MM.1S (cell line): ENCODE measurements at places on chromosomes 2 and 18.
A peak's percentile ranks its signal among the peaks of the same experiment; 100 is the strongest.

- no peaks in the 10 kb centered on the region for H3K27me3 ChIP-seq
- no peaks in the 10 kb centered on the region for H3K36me3 ChIP-seq
- no peak overlapping the region for H3K4me3 ChIP-seq
- no peaks in the 10 kb centered on the region for H3K4me1 ChIP-seq
- DNase-seq, result no peak
- no peak overlapping the region for H3K27ac ChIP-seq
Observed at GRCh38 chr2:75025633-75026380, 67.4 kb downstream of the POLE4 start.

DNA sequence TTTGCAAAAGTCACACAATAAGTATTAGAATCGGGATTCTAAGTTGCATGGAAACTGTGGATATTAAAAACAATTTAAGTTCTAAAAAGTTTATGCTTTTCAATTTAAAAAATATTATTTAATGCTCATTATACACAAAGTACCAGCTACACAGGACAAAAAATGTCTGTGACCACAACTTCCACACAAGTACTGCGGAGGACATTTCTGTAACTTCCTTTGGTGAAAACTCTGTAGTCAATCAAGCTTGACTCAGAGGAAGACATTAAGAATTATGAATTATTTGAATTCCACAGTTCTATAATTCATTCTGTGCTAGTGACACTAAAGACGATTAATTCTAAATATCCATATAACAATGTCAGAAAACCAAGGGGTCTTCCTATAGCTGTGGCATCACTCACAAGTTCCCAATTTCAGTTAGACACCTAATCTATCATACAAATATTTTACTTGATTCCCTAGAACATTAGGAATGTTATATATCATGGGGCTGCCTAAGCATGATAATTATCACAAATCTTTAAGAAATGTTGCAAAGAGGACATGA lies 120.5 kb downstream of the AFF3 start:
- no peak overlapping the region for H3K4me3 ChIP-seq
- no peak for DNase-seq
- H3K27me3 ChIP-seq, result no peaks in the 10 kb centered on the region
- H3K4me1 ChIP-seq, result no peaks in the 10 kb centered on the region

DNA sequence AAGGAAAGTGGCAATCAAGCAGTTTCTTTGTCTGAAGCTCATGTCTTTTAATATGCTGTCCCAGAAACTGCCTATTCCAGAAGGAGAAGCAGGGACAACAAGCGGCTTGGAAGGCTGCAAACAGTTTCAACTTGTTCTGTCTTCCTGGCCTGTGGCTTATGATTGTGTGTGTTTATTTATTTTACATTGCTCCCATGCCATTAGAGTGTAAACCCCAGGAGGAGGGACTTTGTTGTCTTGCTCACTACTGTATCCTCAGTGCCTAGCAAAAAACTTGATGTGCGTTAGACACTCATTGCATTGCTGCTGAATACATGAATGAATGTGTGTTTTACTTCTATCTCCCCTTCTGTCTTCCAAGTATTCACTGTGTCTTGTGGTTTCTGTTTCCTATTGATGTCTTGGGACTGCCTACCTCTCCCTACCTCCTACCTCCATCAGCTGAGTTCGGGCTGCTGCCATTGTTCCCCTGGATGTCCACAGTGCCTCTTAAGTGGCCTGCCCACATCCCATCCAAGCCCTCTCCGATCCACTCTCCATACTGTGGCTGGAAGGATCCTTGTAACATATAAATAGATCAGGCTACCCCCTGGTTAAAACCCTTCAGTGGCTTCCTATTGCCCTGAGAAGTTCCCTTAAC lies 261.4 kb downstream of the DYSF start:
- DNase-seq, result no peak
- H3K36me3 ChIP-seq, result no peaks in the 10 kb centered on the region
- no peak overlapping the region for H3K4me3 ChIP-seq
- H3K4me1 ChIP-seq, result no peaks in the 10 kb centered on the region
- no peaks in the 10 kb centered on the region for H3K27me3 ChIP-seq

DNA sequence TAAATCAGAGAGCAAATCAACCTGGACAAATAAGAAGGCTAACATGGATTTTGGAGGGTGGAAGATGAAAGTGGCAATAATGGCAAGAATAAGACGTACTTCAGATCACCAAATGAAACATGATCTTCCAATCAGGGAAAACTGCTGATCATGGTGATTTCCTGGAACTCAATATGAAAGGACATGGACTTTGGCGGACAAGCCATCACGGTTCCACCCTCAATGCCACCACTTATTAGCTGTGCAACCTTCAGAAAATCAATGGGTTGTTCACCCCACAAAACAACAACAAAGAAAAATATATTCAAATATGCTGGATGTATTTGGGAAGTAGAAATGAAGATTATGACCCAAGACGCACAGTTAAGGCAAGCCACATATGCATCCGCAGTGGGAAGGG lies 81.7 kb downstream of the PPP1R1C start:
- H3K4me1 ChIP-seq, result peaks cover 7% of the 10 kb centered on the region; the same call in 1 of the 2 replicates
- no peaks in the 10 kb centered on the region for H3K36me3 ChIP-seq
- DNase-seq, result no peak
- H3K4me3 ChIP-seq, result no peak overlapping the region
- no peak overlapping the region for H3K27ac ChIP-seq
- H3K27me3 ChIP-seq, result no peaks in the 10 kb centered on the region

GRCh38 chr2:143226714-143227541 lies 97.7 kb downstream of the ARHGAP15 start:
- H3K36me3 ChIP-seq, result no peaks in the 10 kb centered on the region
- DNase-seq, result no peak
- no peaks in the 10 kb centered on the region for H3K4me1 ChIP-seq

- H3K4me1 ChIP-seq, result peaks cover 61% of the 10 kb centered on the region
- no peak overlapping the region for H3K27ac ChIP-seq
- DNase-seq, result no peak
- no peaks in the 10 kb centered on the region for H3K36me3 ChIP-seq
- H3K27me3 ChIP-seq, result no peaks in the 10 kb centered on the region
Observed at GRCh38 chr2:88179228-88179679, 9.1 kb downstream of the THNSL2 start.

GRCh38 chr18:74234326-74235171 lies 57.2 kb downstream of the CYB5A start:
- no peak overlapping the region for H3K27ac ChIP-seq
- no peak overlapping the region for H3K4me3 ChIP-seq
- H3K4me1 ChIP-seq, result no peaks in the 10 kb centered on the region

GRCh38 chr18:11149441-11150270 lies at the start of gene PIEZO2:
Gene PIEZO2 (minus strand): TSS chr18:11149569. CDS start chr18:11148588, 981 bp downstream.
- H3K27ac ChIP-seq, result no peak within 1 kb of the TSS
- no peaks in the 10 kb centered on the region for H3K4me1 ChIP-seq
- no peaks in the 10 kb centered on the region for H3K36me3 ChIP-seq
- H3K27me3 ChIP-seq, result no peaks in the 10 kb centered on the region
- H3K4me3 ChIP-seq, result no peak within 1 kb of the TSS

DNA sequence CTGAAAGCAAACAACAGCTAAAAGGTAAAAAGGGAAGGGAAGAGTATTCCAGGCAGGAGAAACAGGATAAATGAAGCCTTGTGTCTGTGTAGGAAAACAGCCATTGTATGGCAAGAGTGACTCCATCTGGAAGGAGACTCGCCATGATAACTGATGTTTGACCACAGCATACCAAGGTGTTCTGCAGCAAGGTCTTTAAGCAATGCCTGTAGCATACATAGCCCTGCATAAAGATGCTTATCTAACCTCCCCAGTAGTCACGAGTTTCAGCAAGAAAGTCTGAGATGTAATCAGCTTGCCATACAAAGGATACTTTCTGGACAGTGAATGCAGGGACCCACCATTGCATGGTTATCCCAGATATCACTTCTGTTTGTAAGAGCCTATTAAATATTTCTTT lies 11.9 kb upstream of the CCNT2 start:
- no peak for DNase-seq
- H3K27me3 ChIP-seq, result no peaks in the 10 kb centered on the region
- no peak overlapping the region for H3K27ac ChIP-seq
- H3K36me3 ChIP-seq, result no peaks in the 10 kb centered on the region
- no peak overlapping the region for H3K4me3 ChIP-seq

GRCh38 chr2:221612800-221613199 lies 40.7 kb upstream of the EPHA4 start:
- no peaks in the 10 kb centered on the region for H3K36me3 ChIP-seq
- no peak overlapping the region for H3K4me3 ChIP-seq
- no peak overlapping the region for H3K27ac ChIP-seq
- DNase-seq, result no peak
- H3K27me3 ChIP-seq, result no peaks in the 10 kb centered on the region

- H3K4me1 ChIP-seq, result peaks cover 15% of the 10 kb centered on the region
- no peak overlapping the region for H3K27ac ChIP-seq
- H3K27me3 ChIP-seq, result no peaks in the 10 kb centered on the region
- no peak overlapping the region for H3K4me3 ChIP-seq
Observed at GRCh38 chr18:13366962-13367892, 148.7 kb downstream of the LDLRAD4 start.

- no peak for DNase-seq
- no peaks in the 10 kb centered on the region for H3K27me3 ChIP-seq
- H3K4me1 ChIP-seq, result no peaks in the 10 kb centered on the region
- no peak overlapping the region for H3K4me3 ChIP-seq
- H3K36me3 ChIP-seq, result no peaks in the 10 kb centered on the region
Observed at GRCh38 chr2:235413064-235413463, 80.8 kb upstream of the AGAP1 start.

- H3K4me1 ChIP-seq, result no peaks in the 10 kb centered on the region
- no peak for DNase-seq
- H3K27me3 ChIP-seq, result no peaks in the 10 kb centered on the region
- no peaks in the 10 kb centered on the region; the same call in 1 of the 2 replicates for H3K36me3 ChIP-seq
- H3K27ac ChIP-seq, result no peak overlapping the region
Observed at GRCh38 chr2:135657806-135658582, 83.7 kb upstream of the UBXN4 start.

DNA sequence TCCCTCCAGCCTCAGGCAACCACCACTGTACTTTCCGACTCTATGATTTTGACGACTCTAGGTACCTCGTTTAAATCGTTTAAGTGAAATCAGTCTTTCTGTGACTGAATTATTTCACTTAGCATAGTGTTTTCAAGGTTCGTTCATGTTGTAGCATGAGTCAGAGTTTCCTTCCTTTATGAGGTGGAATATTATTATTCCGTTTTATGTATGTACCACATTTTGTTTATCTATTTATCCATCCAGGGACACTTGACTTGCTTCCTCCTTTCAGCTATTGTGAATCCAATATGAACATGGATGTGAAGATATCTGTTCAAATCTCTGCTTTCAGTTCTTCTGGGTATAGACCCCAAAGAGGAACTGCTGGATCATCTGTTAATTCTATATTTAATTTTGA lies 19.1 kb downstream of the IL1R2 start:
- no peak overlapping the region for H3K4me3 ChIP-seq
- no peaks in the 10 kb centered on the region for H3K4me1 ChIP-seq
- no peak overlapping the region for H3K27ac ChIP-seq
- DNase-seq, result no peak
- H3K27me3 ChIP-seq, result no peaks in the 10 kb centered on the region

GRCh38 chr18:4453567-4453873 lies 1.6 kb downstream of the DLGAP1 start:
- H3K27ac ChIP-seq, result no peak overlapping the region
- no peak overlapping the region for H3K4me3 ChIP-seq
- no peaks in the 10 kb centered on the region for H3K36me3 ChIP-seq
- no peaks in the 10 kb centered on the region for H3K27me3 ChIP-seq
- H3K4me1 ChIP-seq, result no peaks in the 10 kb centered on the region

DNA sequence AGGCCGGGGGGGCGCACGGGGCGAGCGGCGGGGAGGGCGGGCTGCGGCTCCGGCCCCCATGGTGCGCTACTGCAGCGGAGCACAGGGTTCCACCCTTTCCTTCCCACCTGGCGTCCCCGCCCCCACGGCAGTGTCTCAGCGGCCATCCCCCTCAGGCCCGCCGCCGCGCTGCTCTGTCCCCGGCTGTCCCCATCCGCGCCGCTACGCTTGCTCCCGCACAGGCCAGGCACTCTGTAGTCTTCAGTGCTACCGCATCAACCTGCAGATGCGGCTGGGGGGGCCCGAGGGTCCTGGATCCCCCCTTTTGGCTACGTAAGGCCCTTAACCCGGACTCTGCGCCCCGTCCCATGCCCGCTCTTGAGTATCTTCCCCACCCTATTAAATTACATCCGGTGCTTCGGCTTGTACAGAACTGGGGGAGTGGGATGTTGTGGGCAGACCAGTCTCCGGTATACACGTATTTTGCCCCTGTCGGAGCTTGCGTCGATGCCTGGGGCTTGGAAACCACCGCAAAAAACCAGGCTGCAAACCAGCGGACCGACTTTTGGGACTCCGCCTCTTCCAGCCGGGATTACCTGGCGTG lies 598 bp upstream of the WBP1 start:
- H3K27ac ChIP-seq, result peak overlapping the region; percentile 97
- peaks cover 19% of the 10 kb centered on the region for H3K4me1 ChIP-seq
- H3K27me3 ChIP-seq, result no peaks in the 10 kb centered on the region
- no peaks in the 10 kb centered on the region for H3K36me3 ChIP-seq
- peak; percentile 85 for DNase-seq
- H3K4me3 ChIP-seq, result peak overlapping the region; percentile 86

GRCh38 chr18:40249390-40250080 lies 1705.5 kb upstream of the PIK3C3 start:
- no peak overlapping the region for H3K4me3 ChIP-seq
- H3K27ac ChIP-seq, result no peak overlapping the region
- no peaks in the 10 kb centered on the region for H3K27me3 ChIP-seq

DNA sequence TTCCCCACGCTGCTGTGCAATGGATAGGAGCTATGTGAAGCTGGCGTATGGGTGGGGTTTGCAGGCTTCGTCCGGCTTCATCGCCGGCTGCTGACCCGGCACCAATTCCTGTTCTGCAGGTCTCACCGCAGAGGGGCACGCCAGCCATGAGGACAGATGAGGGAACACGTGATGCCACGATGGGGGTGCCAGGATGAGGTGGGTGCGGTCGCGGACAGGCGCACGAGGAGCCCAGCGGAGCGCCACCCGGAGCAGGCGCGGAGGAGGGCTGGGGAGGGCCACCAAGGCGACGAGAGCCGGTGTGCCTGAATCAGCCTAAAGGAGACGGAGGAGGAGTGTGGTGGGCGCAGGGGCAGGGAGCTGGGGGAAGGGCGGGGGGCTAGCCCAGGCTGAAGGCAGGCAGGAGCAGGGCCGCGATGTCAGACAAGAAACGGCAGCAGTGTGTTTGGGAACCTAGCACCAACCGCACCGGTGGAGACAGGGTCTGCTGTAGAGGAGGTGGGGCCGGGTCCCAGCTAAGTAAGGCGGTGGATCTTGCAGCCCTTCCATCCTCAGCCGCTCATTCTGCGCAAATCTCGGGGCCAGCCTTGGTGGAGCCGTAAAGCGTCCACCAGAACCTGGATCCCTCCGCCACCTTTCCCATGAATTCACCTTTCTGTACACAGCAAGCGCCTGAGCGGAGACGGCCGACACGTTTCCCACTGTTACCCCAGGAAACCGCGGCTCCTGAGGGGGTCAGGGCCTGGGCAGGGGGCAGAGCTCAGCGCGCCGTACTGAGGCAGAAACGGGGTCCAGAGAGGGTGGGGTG lies 17.0 kb upstream of the CD8A start:
- peaks cover 3% of the 10 kb centered on the region; the same call in 1 of the 2 replicates for H3K4me1 ChIP-seq
- H3K27ac ChIP-seq, result no peak overlapping the region
- no peaks in the 10 kb centered on the region for H3K27me3 ChIP-seq

GRCh38 chr2:240245706-240246105 lies 105.2 kb upstream of the OTOS start:
- no peaks in the 10 kb centered on the region for H3K36me3 ChIP-seq
- H3K27me3 ChIP-seq, result peaks cover 59% of the 10 kb centered on the region
- no peak for DNase-seq
- H3K4me1 ChIP-seq, result no peaks in the 10 kb centered on the region
- no peak overlapping the region for H3K4me3 ChIP-seq
